ENCODE measurements at places on chromosomes 5 and 9.

DNA sequence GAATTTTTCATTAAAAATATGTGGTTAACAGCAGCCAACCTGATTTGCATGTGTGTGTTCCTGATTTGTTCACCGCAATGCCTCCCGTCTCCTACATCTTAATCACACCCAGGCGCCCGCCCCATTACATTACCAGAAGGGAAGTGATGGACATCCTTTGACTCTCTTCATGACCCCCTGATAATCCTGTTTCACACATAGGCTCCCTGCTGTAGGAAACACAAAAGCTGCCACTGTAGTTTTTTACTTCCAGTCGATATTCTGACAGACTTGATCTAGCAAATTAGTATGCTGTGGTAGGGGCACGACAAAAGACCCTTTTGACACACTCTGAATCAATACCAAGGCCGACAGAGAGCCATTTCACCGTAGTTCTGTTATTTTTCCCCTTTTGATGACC lies 287.8 kb upstream of the ISL1 start:
- DNase-seq, result no peak

DNA sequence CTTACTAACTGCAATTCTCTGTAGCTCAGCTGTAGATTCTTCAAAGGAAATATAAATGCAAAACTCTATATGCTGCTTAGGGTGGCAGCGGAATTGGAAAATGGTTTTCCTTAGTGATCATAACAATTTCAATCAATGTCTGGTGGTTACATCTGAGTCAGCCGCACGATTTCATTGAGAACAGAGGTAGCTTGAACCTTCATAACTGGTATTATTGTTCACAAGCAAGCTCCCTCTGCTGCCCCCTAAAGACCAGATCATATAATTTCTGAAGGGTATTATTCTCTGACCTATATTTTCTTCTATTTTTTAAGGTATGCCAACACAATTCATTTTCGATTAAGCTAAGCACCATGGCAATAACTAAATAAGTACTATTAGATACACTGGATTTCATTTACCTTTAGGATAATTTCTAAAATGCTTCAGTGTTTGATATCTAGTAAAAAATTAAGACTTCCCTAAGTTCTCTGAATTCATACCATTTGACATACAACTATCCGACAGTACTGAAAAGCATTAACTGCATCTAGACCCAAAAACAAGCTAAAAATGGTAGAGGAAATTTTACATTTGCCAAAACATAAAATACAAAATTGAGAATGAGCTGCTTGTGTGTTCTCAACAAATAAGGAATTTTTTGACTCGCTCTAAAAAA lies 181.1 kb upstream of the SPEF2 start:
- no peak for DNase-seq

DNA sequence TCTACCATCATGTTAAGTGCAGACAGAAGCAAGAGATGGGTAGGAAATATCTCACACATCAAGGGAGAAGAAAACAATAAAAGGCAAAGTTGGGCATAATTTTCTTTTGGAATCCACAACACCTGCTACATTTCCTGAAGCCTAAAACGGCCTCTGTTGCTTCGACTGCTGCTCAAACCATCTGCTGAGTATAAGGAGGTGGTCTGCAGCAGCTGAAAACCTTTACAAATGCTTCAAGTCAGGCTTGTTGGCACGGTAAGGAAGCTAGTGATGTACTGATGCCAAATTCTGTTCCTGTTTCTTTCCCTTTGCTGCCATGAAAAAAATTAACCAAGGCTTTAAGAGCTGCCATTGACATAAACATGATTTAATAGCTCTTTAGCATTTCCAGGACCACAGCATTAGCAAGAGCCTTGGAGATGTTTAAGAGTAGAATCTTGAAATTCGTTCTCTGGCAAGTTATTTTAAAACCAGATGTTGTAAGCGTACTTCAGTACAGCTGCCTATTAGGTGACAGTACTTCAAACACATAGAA lies 75.6 kb downstream of the DMRTA1 start:
- DNase-seq, result no peak

DNA sequence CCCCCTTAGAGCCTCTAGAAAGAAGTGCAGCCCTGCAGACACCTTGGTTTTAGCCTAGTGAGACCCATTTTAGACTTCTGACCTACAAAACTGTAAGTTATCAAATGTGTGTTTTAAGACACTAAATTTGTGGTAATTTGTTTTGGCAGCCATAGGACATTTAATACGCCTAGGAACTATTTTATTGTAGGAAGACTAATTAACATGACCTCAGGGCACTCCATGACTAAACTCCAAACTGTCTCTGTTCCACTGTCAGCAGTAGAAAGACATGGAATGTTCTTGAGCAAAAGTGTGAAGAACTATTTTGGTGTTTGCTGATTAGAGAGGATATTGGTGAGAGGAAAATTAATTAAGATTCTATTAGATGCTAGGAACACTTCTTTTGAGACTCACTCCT lies 4.1 kb upstream of the APC start:
- DNase-seq, result no peak

- no peak for DNase-seq
Measured at GRCh38 chr5:148831590-148832565, 5.5 kb downstream of the ADRB2 start.

GRCh38 chr5:11955331-11955730 lies 51.1 kb upstream of the CTNND2 start:
- no peak for DNase-seq

DNA sequence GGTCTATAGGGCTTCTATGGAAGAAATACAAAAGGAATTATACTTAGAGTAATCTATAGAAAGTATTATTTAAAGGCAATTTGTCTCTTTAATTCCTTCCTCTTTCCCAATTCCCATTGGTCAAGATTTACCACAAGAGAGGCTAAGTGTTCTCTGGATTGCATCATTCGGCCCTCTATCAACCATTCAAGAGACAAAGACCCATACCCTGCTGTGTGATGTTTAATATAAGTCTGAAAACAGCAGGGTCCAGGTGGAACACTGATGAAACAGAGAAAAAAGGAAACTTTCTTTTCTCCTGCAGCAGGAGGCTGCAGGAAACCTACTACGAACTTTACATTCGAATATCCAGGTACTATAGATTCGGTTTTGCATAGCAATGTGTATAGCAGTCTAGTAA lies 323.4 kb downstream of the CHSY3 start:
- no peak for DNase-seq

GRCh38 chr5:89282554-89283510 lies 399.8 kb upstream of the MEF2C start:
- no peak for DNase-seq

DNA sequence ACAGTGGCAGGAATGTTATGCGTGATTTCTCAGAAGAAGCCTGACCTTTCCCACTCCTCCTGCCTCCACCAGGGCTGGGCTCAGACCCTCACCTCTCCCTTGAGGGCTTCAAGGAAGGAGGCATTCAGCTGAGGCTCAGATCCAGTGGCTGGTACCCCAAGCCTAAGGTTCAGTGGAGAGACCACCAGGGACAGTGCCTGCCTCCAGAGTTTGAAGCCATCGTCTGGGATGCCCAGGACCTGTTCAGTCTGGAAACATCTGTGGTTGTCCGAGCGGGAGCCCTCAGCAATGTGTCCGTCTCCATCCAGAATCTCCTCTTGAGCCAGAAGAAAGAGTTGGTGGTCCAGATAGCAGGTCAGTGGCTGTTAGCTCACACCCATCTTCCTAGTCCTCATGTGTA lies 9.9 kb downstream of the BTNL9 start:
- no peak for DNase-seq

GRCh38 chr5:113230711-113231652 lies 203.8 kb downstream of the TSSK1B start:
- no peak for DNase-seq

GRCh38 chr9:127780126-127780885 lies 1.8 kb upstream of the SH2D3C start:
- DNase-seq, result no peak

- DNase-seq, result peak; percentile 5
Measured at GRCh38 chr9:133075925-133076630, 14.3 kb downstream of the CEL start.

DNA sequence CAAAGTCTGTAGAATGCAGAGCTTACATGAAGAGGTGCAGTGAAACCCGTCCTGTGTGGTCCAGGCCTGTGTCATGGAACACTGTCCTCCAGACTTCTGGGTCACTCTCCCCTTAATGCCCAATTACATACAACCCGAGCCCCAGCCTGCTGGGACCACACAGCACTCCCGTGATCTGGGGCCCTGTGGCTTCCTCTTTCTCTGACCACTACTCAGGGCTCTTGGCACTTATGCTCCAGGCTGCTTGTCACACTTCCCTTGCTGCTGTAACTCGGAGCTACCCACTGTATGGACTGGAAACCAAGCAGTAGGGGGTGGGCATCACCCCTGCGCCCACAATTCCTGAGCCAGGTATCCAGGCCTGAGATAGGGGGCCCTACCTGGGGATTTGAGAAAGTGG lies 10.3 kb upstream of the IL3 start:
- no peak for DNase-seq

- no peak for DNase-seq
Measured at GRCh38 chr9:82132024-82132423, 143.5 kb downstream of the SPATA31D1 start.

- no peak for DNase-seq
Measured at GRCh38 chr9:27179245-27179865, 70.3 kb downstream of the TEK start.

- DNase-seq, result peak; percentile 69
Measured at GRCh38 chr9:124770359-124771020, 621 bp downstream of the NR6A1 start.

DNA sequence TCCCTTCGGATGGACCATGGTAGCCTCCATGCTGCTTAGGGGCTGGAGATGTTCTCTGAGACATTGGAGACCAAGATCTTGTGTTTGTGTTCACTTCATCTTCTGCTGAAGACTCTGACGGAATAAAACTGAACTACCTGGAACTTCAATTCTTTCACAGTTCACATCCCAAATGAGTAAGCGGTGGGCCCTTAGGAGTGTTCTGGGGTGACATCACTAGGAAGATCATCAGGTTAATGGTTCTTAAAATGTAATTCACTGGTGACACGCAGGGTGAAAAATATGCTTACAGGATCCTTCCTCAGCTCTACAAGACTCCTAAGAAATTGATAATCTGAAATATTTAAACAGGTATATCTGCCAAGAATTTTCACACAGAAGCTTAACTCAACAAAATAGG lies 561.5 kb downstream of the SEMA5A start:
- no peak for DNase-seq

- DNase-seq, result no peak
Measured at GRCh38 chr5:78540335-78541085, 108.1 kb downstream of the LHFPL2 start.

DNA sequence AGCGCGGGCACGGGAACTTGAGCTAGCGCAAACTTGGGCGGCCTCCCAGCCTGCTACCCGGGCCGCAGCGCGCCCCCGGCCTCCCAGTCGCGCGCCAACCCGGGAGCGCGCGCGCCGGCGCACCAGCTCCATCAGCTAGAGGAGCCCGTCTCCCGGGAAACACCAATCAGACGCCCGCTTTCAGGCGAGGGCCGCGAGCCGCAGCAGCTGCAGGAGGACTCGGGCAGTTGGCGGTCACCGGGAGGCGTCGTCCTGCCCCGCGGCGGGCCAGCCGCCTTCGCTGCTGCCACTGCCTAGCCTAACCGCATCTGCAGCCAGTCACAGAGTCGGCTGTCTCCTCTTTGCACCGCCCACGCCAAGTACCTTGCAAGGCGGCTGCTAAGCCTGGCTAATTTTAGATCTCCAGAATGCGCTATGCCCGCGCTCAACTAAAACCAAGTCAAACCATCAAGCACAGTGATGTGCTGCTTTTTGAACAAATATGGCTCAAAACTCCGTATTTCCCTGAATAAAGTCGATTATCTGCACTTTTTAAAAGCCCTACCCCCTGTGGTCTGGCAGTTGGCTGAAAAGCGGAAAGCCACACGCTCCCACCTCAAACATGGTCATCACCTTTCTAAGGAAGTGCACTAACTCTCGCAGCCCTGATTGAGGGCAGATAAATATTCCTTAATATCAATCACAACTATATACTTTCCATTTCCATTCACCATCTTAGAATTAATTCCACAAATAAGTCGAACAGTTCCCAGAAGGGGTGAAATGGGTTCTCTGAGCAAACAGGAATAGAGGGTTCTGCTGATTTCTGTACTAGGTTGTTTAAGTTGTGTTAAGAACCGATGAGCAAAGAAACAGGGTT lies 221.8 kb downstream of the MEF2C start:
- peak; percentile 54 for DNase-seq

DNA sequence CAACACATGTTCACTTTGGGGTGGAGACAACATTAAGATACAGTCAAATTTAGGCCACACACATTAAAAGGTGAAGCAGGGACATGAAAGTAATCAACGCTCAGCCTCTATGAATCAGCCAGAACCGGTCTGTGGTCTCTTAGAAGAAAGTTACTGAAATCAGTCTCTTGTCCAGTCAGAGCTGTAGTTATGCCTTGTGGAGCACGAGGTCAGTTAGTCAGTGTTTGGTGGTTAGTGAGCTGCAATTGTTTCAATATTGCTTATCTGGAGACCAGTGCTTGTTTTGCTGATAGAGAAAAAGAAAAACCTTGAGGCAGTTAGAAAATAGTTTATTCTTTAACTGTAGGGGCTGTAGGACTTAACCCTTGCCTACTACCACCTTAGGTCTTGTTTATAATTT lies 157.8 kb upstream of the RASEF start:
- no peak for DNase-seq

DNA sequence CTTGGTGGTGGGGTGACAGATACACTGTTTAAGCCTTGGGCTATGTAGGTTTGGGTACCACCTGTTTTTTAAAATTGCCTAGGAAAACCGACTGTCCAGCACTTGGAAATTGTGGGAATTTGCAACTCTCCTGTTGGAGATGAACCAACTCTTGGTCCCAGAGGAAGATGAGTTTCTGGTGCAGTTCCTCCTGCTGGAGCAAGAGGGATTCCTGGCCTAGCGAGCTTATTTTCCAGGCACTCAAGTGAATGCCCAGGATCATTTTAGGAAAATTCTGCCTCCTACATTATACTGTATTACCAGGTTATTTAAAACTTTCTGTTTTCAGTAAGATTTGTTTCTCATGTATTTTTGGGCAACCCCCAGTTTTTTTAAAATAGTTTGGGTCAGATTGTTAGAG lies 33.7 kb downstream of the AP3S1 start:
- DNase-seq, result no peak

- DNase-seq, result no peak
Measured at GRCh38 chr9:108225149-108225800, 630.5 kb downstream of the ACTL7B start.

GRCh38 chr9:22307013-22307711 lies 139.5 kb upstream of the DMRTA1 start:
- peak; percentile 4 for DNase-seq

DNA sequence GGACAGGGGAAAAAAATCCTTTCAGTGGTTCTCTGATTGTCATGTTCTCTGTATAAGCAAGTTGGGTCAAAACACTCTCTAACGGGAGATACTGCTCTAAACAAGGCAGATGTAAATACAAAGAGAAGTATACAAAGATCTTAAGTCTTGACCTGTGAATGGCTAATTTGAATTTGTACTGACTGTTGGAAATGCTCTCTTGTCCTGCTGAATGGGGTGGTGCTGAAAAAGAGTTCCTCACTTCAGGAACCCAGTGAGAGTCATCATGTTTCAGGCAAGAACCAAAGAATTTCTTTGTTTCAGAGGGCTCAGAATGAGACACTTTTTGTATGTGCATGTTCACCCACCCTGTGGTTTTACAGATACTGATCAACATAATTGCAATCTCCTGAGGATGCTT lies 461.0 kb downstream of the NR2F1-AS1 start:
- no peak for DNase-seq
